ENCODE measurements at places on chromosomes 11 and 22.

GRCh38 chr22:17121233-17122195 is at the start of gene TMEM121B:
Gene TMEM121B, minus strand, starts transcription at chr22:17121360. Its CDS starts 233 bp downstream, at chr22:17121127.
- no peak for DNase-seq

- no peak for DNase-seq
Measured at GRCh38 chr11:42179216-42179615, 719.8 kb upstream of the LRRC4C start.

GRCh38 chr22:50251477-50252081 is 514 bp upstream of the HDAC10 start:
- no peak for DNase-seq

- DNase-seq, result no peak
Measured at GRCh38 chr11:74153224-74153623, 17.6 kb downstream of the C2CD3 start.

Measured in dermis microvascular lymphatic vessel endothelial cell (primary cell).